ENCODE measurements at places on chromosomes 4 and X.

DNA sequence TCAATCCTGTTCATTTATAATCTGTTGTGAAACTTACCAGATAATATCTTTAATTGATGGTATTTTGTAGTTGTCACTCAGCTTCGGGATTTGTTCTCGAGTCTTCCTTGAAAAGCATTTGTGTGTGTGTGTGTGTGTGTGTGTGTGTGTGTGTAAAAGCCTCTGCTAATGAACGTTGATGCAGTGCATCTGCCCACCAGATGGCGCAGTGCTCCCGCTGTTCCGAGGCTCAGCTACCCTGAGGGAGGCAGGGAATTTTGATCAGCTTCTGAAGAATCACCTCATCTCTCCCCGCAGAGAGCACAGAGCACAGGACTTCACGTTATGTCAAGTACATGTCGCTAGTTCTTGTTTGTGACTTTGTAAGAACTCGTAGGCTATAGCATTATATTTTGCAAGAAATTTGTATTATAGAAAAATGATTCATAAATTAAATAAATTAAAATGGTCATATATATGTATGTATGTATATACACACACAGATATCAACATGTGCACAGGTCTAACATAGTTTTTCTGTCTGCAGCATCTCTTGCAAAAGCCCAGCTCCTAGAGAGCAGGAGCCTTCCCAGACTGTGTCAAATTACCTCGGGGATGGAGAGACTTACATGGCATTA, 316.7 kb upstream of the IGFBP7 start:
- H3K27ac ChIP-seq = no peak overlapping the region

DNA sequence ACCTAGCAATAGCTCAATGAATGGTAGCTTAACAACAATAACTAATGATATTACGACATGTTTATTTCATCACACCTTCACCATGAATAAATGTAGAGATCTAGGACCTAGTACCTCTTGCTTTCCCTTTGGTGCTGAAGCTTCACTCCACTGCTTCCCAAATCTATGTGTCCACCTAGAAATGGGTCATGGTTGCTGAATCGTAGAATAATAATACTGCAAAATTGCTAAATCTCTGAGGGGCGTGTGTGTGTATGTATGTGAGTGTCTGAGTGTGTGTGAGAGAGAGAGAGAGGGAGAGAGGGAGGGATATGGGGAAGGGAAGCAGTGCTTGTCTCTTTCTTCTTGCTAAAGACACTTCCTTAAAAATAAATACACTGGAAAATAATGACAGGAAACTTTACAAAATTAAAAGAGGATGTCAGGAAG, 109.3 kb upstream of the BMP2K start:
- no peaks in the 10 kb centered on the region for H3K36me3 ChIP-seq
- H3K4me1 ChIP-seq = peaks cover 28% of the 10 kb centered on the region
- peaks cover 17% of the 10 kb centered on the region for H3K27me3 ChIP-seq
- no peak overlapping the region for H3K4me3 ChIP-seq
- H3K27ac ChIP-seq = no peak overlapping the region
- DNase-seq = no peak

DNA sequence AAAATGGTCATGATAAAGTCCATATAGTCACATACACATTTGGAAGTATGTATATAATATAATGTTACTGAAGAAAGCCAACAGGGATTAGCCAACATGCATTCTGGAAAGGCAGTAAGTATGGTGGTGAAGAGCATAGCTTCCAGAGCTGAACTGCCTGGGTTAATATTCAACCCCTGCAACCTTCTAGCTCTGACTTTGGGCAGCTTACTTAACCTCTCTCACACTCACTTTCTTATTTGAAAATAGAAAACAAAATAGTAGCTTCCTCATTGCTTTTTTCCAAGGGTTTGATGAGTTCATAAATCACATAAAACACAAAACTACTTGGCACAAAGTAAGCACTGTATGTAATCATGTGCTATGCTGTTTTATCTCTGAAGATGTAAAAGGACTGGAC, 216.4 kb downstream of the CHIC2 start:
- H3K4me1 ChIP-seq = no peaks in the 10 kb centered on the region
- H3K27me3 ChIP-seq = no peaks in the 10 kb centered on the region
- H3K36me3 ChIP-seq = no peaks in the 10 kb centered on the region
- no peak for DNase-seq

GRCh38 chrX:45068569-45068968, 132.1 kb downstream of the DIPK2B start:
- peaks cover 51% of the 10 kb centered on the region for H3K36me3 ChIP-seq
- H3K4me3 ChIP-seq = peak overlapping the region; percentile 61
- no peaks in the 10 kb centered on the region for H3K27me3 ChIP-seq
- peak overlapping the region; percentile 83 for H3K27ac ChIP-seq

DNA sequence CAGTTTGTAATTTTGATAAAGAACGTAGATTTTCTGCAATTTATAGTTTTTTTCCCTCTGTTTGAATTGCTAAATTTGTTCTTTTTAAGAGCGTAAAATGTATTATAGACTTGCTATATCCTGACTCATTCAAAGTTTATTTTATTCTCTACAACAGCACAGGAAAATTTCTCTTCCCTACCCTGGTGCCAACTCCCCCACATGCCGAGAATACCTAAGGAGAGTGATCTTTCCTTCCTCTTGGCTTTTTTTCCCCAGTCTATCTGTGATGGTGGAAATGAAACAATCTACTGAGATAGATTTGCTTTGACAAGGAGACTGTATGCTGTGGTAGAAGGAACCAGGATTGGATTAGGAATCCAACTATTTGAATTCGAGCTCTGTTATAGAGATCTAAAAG, 271.6 kb downstream of the TLL1 start:
- H3K4me3 ChIP-seq = no peak overlapping the region
- DNase-seq = no peak
- H3K4me1 ChIP-seq = no peaks in the 10 kb centered on the region

GRCh38 chr4:114280645-114281044, 301.2 kb upstream of the ARSJ start:
- no peaks in the 10 kb centered on the region for H3K36me3 ChIP-seq
- H3K27ac ChIP-seq = no peak overlapping the region
- H3K4me1 ChIP-seq = no peaks in the 10 kb centered on the region

GRCh38 chrX:143754183-143754582, 33.6 kb upstream of the SPANXN2 start:
- H3K27ac ChIP-seq = no peak overlapping the region
- no peaks in the 10 kb centered on the region for H3K27me3 ChIP-seq
- H3K36me3 ChIP-seq = no peaks in the 10 kb centered on the region
- H3K4me1 ChIP-seq = no peaks in the 10 kb centered on the region
- DNase-seq = no peak

DNA sequence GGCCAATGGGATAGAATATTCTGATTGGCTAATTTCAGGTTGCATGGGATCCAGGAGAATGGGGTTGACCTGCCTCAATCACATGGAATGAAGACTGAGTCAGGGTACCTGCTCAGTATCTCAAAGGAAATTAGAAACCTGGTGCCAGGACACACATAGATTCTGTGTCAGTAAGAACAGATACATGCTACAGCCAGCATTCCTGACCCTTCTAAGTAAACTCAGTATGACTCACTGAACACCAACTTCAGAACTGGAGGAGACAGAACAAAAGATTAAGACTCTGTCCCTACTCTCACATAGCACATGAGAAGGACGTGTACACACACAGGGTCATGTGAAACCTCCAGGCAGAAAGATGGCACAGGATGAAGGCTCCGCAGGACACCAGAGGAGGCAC, 54.5 kb downstream of the FAM184B start:
- no peak overlapping the region for H3K27ac ChIP-seq
- H3K4me3 ChIP-seq = no peak overlapping the region
- no peaks in the 10 kb centered on the region for H3K36me3 ChIP-seq
- no peak for DNase-seq
- no peaks in the 10 kb centered on the region for H3K4me1 ChIP-seq

- no peaks in the 10 kb centered on the region for H3K36me3 ChIP-seq
- H3K4me1 ChIP-seq = no peaks in the 10 kb centered on the region
- no peaks in the 10 kb centered on the region for H3K27me3 ChIP-seq
- DNase-seq = no peak
- no peak overlapping the region for H3K27ac ChIP-seq
- H3K4me3 ChIP-seq = no peak overlapping the region
These were observed 26.9 kb downstream of the SOX3 start for GRCh38 chrX:140477987-140478386.

DNA sequence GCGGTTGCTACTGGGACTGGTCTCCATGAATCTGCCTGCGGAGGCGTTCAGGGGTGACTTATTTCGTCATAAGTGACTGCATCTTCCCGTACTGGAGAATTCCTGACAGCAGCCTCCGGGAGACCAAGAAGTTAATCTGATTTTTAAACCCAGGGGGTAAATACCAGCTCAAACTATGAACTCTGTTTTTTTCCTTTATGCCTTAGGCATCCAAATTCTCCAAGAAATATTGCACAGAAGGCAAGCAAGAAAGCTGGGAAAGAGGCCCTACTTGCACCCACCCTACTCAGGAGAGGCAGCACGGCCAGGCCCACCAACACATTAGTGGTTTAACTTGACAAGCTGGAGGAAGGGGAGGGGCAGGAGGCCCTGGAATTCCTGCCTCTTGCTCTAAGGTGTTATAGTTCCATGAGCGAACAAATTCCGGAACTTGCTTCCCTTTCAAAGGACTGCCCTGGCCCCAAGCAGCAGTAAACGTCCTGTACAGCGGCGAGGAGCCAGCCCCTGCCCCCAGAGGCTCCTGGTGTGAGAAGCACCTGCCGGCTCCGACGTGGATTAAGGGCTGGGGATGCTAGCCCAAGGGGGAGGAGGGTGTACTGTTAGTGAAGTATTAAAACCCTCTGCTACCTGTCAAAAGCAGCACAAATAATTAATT, 177.2 kb downstream of the AFAP1 start:
- no peaks in the 10 kb centered on the region for H3K27me3 ChIP-seq
- no peak for DNase-seq
- no peak overlapping the region for H3K4me3 ChIP-seq
- no peak overlapping the region for H3K27ac ChIP-seq
- H3K4me1 ChIP-seq = peaks cover 25% of the 10 kb centered on the region
- peaks cover 15% of the 10 kb centered on the region for H3K36me3 ChIP-seq

DNA sequence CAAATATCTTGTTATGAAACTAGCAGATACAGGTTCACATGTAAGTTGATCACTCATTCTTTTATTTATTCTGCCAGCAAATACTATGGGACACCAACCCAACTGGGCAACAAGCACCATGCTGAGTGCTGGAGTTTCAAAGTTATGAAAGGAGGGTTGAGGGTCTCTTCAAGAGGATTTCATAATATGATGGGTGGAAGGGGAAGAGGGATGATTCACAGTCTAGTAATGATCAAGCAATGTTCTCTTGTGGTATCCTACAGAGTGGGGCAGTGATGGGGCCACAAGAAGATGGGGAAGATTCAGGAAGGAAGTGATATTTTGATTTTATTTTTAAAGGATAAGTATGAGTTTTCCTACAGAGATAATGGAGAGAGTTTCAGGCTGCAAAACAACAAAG, 46.2 kb upstream of the TXK start:
- H3K27ac ChIP-seq = no peak overlapping the region
- no peak for DNase-seq
- no peak overlapping the region for H3K4me3 ChIP-seq
- H3K27me3 ChIP-seq = peaks cover 2% of the 10 kb centered on the region

DNA sequence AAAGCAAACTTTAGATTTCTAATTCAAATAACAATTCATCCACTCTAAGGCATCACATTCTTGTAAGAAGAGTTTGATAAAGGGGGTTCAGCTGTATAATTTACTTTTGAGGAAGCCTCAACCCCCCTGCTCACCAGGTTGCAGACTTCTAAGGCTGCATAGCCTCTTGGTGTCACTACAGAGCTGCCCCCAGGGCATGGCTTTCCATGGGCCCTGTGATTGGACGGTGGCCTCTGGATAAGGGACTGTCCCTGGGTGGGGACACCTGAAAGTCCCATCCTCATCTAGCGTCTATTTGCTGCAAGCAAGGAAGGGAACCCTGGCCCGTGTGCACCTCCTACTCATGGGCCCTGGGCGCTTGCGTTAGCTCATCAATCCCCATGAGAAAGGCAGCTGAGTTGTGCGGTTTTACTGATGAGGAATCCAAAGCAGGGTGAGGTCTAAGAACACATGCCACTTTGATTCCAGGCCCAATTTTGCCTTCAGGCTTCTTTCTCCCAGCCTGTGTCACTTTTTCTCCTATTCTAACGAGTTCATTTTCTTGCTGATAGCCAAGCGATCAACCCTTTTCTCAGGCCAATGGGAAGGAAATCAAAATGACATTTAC, 51.8 kb downstream of the SCML1 start:
- peaks cover 4% of the 10 kb centered on the region for H3K27me3 ChIP-seq
- H3K4me1 ChIP-seq = peaks cover 4% of the 10 kb centered on the region
- H3K36me3 ChIP-seq = no peaks in the 10 kb centered on the region
- DNase-seq = no peak
- H3K4me3 ChIP-seq = no peak overlapping the region
- no peak overlapping the region for H3K27ac ChIP-seq

DNA sequence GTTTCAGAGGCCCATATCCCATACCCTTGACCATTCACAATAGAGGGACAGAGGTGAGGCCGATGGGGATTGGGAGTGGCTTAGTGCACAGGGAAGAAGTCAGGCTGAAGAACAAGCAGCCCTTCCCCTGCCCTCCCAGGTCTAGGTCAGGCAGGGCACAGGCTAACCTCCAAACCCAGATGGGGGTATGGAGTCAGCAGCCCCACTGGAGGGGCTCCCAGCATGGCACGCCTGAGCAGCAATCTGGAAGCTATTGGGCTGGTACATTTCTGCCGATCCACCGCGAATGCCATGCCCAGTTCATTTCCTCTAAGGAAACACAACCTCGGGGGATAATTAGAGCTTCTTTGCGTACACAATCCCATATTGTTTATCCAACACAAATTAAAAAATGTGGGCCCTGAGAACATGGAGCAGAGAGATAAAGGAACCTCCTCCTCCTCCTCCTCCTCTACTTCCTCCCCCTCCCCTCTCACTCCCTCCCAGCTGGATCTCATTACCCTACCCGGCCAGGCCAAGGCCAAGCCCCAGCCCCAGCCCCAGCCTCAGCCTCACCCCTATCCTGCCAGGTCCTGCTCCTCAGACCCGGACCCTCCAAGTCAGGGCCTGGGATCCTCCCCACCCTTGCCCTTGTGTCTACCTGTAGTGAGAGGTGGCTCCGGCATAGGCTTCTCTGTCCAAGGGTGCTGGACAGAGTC, 83.0 kb downstream of the PJA1 start:
- no peak overlapping the region for H3K4me3 ChIP-seq
- DNase-seq = no peak
- no peaks in the 10 kb centered on the region for H3K36me3 ChIP-seq
- no peaks in the 10 kb centered on the region for H3K27me3 ChIP-seq

DNA sequence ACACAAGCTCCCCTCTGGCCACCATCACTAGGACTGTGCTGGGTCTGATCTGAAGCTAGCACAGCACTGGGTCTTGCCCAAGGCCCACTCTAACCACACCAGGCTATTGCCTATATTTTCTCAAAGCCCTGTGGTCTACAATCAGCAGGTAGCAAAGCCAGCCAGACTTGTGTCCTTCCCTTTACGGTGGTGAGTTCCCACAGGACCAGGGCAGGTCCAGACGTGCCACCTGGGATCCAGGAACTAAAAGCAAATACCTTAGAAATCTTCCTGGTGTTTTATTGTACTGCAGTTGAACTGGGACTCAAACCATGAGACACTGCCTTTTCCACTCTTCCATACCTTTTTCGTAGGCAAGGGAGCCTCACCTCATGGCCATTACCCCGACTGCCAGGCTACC, 9.0 kb upstream of the MAGEC2 start:
- no peaks in the 10 kb centered on the region for H3K27me3 ChIP-seq
- no peak overlapping the region for H3K4me3 ChIP-seq
- H3K27ac ChIP-seq = no peak overlapping the region
- no peaks in the 10 kb centered on the region for H3K36me3 ChIP-seq
- H3K4me1 ChIP-seq = no peaks in the 10 kb centered on the region
- DNase-seq = no peak
